ENCODE measurements at places on chromosomes 12 and 14.

DNA sequence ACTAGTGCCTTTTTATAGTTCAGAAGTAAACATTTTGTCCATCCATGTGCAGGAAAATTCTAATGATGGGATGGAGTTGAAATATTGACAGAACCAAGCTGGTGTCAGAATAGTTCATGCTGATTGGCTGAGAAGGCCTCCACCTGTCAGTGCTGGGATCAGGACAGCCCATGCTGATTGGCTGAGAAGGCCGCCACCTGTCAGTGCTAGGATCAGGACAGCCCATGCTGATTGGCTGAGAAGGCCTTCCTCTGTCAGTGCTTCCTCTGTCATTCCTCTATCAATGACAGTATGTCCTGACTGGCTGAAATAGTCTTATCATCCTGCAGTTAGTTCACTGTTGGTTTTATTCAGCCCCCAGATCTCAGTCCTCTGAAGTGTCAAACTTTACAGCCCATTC, 95.7 kb downstream of the PPP2R5C start:
- no peak for DNase-seq

- DNase-seq = no peak
Observed at GRCh38 chr14:54577494-54577893, 10.6 kb downstream of the SAMD4A start.

DNA sequence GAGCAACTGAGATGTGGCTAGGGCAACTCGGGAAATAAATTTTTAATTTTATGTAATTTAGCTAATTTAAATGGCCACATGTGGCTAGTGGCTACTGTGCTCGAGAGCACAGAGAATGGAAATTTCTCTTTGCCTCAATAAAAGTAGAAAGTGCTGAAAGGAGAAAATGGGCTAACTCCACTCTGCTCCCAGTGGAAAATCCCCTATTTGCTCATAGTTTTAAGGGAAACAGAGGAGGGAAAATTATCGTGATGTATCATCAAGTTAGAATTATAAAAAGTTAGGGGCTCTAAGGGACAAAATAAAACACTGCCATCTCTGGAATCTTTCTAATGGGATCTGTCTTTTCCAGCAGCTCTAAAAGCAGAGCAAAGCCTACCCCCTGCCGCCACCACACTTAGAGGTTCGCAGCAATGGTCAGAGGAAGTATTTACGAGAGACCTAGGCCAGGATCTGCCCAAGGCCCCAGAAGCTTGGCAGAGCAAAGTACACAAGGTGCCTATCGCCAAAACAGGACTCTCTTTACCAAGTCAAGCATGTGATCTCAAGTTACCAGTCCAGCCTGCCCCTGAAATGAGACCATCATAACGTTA, 220.7 kb downstream of the PPM1H start:
- DNase-seq = no peak

- DNase-seq = no peak
Observed at GRCh38 chr12:82176761-82177490, 181.3 kb downstream of the CCDC59 start.

GRCh38 chr12:68614105-68614679, 3.5 kb downstream of the RAP1B start:
- no peak for DNase-seq

- no peak for DNase-seq
Observed at GRCh38 chr12:96886998-96887677, 19.9 kb upstream of the NEDD1 start.

GRCh38 chr14:83566567-83566966, 1963.4 kb upstream of the FLRT2 start:
- DNase-seq = no peak

DNA sequence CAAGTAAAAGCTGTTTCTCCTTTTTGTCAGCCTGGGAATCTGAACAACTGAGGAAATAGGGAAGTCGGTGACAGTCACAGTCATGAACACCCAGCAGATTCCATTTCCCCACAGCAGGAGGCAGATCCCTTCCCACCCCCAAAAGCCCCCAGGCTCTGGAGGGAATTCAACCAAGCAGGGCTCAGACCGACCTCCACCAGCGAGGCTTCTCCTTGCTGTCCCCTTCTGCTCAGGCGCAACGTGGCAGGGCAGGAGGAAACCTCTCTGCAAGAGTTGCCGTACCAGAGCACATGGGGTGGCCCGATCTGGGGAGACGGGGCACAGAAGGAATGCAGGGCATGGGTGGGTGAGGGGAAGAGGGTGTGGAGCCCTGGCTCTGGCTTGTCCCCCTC, 319 bp downstream of the GALNT6 start:
- no peak for DNase-seq

DNA sequence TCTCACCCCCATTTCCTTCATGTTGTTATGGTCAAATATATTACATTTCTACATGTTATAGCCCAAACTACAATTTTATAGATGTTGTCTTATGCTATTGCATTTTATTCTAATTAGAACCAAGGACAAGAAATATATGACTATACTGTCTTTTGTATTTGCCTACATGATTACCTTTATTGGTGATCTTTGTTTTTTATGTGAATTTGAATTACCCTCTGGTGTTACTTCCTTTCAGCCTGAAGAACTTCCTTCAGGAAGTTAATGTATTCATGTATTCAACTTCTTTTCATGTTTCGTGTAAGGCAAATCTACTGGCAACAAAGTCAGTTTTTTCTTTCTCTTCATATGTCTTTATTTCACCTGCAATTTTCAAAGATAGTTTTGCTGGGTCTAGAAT, 8.7 kb upstream of the B3GNT4 start:
- DNase-seq = no peak

GRCh38 chr14:81990312-81990761, 456.7 kb upstream of the SEL1L start:
- no peak for DNase-seq

GRCh38 chr14:96060186-96060933, 21.2 kb downstream of the C14orf132 start:
- no peak for DNase-seq

GRCh38 chr14:90671382-90672234, 144.6 kb downstream of the TTC7B start:
- no peak for DNase-seq

DNA sequence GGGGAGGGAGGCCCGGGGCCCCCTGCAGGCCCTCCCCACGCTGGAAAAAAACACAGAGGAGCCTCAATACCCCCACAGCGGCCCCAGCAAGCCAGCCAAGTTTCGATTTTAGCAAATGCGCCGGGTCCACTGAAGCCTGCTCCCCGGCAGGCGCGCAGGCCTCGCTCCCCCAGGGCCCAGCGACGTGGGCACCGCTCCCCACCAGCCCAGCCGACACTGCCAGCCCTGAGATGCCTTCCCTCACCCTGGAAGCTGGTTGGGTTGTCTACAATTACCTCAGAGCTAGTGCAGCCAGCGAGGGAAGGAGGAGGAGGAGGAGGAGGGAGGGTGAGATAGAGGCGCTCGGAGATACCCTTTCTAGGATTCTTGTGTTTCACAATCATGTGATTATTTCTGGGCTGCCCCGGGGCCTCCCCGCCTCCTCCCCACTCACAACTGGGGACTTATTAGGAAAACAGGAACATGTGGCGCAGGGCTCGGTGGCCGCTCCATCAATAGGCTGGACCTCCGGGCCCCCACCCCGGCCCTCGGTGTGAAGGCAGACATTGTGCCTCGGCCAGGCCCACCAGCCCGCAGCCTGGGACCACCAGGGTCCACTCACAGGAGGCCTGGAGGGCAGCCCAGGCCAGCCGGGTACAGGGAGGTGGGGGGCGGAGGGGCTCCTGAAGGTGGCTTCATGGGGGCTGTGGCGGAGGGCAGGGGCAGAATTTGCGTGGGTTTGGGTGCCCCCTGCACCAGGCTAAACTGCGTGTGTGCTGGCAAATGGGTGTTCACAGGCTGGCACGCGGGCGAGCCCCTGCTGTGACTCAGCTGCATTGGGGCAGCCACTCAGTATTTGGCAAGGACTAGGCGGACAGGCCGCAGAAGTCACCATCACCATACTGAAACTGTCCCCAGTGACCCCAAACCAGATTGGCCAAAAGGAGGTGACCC, 109.9 kb downstream of the NCOR2 start:
- DNase-seq = no peak

DNA sequence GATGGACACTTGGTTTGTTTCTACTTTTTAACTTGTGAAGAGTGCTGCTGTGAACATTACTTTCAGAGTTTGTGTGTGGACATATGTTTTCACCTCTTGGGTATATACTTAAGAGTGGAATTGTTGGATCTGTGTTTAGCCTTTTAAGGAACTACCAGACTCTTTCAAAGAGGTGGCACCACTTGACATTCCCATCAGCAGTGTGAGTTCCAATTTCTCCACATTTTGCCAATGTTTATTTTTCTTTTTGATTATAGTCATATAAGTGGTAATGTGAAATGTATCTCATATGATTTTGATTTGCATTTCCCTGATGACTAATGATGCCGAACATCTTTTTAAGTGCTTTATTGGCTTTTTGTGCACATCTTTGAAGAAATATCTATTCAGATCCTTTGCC, 44.8 kb downstream of the ARHGAP5 start:
- DNase-seq = no peak

- no peak for DNase-seq
Observed at GRCh38 chr12:106974511-106974910, 12.4 kb downstream of the MTERF2 start.

GRCh38 chr12:60138526-60138925, 542.7 kb downstream of the SLC16A7 start:
- DNase-seq = no peak

DNA sequence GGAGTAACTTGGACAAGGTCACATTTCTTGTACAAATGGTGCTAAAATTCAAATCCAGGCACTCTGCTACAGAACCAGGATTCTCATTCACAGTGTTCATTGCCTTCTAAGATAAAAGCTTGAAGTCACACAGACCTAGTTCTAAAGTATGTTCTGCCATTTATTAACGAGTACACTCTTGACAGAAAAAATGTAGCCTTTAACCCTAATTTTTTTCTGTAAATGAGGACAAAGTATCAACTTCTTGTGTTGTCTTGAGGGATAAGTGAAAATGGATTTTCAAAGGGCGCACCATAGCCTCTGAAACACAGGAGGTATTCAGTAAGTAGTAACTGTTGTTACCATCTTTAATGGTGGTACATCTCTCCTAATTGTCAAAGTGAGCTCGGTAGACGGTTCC, 379.8 kb upstream of the FLRT2 start:
- no peak for DNase-seq

- no peak for DNase-seq
Observed at GRCh38 chr12:128734371-128734770, 89.4 kb downstream of the SLC15A4 start.

DNA sequence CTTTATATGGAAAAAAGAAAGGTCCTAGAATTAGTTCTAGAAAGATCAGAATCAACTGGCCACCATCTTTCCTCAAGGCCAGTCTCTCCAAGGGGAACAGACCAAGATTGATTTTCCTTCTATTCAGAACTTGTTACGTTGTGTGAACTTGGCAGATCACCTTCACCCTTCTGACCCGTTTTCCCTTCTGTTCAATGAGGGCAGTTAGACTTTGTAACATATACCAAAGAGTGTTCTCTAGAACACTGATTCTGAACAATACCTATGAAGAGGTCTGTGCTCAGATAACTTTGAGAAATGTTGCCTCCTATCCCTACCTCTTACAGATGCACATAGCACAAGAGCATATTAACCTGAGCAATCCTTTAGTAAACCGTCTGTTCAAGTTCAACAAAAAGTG, 10.6 kb upstream of the PCK2 start:
- no peak for DNase-seq

GRCh38 chr14:65096323-65097089, 5.8 kb downstream of the MAX start:
- no peak for DNase-seq

GRCh38 chr14:29236848-29237247, 470.3 kb downstream of the FOXG1 start:
- DNase-seq = no peak

GRCh38 chr12:132888852-132889251, 1.4 kb upstream of the CHFR start:
- no peak for DNase-seq

DNA sequence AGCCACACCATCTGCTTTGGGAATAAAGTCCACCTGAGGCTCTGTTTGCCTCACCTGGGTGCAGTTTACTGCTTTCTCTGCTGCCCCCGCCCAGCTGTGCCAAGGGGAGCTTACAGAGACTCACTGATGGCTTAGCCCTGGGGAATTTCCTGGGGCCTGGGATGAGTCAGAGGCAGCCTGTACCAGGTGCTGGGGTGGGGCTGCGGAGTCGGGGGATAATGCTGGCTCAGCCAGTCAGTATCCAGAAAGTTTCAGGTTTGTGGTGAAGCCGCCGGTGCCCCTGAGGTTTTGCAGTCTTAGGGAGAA, 22.3 kb downstream of the PLEKHG3 start:
- DNase-seq = no peak

DNA sequence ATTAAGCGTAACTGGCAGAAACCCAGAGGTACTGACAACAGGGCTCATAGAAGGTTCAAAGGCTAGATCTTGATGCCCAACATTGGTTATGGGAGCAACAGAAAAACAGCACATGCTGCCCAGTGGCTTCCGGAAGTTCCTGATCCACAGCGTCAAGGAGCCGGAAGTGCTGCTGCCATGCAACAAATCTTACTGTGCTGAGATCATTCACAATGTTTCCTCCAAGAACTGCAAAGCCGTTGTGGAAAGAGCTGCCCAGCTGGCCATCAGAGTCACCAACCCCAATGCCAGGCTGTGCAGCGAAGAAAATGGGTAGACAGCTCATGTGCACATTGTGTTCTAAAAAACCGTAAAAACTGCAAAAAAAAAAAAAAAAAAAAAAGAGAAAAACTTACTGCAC, 192.3 kb downstream of the MON2 start:
- DNase-seq = no peak

DNA sequence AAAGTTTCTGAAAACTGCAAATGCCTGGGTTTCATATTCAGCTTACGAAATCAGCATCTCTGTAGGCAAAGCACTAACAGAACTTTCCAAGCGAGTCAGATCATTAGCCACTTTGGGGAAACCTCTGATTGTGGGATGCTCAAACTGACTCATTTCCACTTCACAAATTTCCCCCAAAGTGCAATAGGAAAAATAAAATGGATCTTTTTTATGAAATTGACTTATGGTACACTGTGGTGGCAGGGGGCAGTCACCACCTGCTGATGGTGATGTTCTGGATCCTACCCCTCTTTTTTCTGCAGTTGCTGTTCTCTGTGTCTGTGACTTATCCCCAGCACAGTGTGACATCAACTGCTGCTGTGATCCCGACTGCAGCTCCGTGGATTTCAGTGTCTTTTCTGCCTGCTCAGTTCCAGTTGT, 5.6 kb downstream of the TCTN1 start:
- DNase-seq = no peak

DNA sequence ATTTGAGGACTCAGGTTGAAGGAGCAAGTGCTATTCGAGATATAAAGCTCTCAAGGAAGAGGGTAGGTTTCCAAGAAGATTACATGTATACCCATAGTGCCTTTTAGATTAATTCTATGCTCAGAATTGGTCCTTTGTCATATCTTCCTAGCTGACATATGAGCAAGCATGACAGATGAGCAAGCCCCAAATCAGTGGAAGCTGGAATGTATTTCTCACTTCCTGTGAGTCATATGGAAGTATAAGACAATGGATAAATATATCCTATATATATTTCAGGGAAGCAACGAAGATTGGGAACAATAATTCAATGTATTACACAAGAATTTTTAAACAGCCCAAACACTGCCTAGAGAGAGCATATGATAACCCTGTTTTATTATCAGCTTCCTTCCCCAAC, 674.1 kb upstream of the ATXN7L3B start:
- DNase-seq = no peak

GRCh38 chr12:115044073-115044472, 360.1 kb upstream of the TBX3 start:
- DNase-seq = no peak

All from stimulated activated CD8-positive, alpha-beta memory T cell treated with anti-CD3 and anti-CD28 coated beads, Interleukin-4, amount 100 ng/mL, for 4 hours (primary cell).